ENCODE measurements at places on chromosomes 1 and 21.

- no peak for DNase-seq
Measured at GRCh38 chr1:196324345-196324744, 283.9 kb downstream of the KCNT2 start.

DNA sequence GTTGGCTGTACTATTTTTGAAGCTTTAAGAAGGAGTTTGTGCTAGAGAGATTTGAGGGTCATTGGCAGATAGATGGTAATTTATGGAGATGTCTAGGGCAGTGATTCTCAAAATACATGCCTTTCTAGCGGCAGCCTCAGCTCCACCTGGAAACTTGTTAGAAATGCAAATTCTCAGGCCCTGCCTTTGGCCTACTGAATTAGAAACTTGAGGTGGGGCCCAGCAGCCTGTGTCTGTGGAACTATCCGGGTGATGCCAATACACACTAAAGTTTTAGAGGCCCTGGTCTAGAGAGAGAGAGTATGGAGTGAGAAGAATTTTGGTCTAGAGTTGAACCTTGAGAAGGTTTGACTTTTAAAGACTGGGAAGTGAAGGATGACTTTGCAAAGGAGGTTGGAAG, 82.5 kb downstream of the CDC14A start:
- DNase-seq, result no peak

GRCh38 chr1:66637146-66637545, 103.2 kb downstream of the SGIP1 start:
- no peak for DNase-seq

GRCh38 chr1:118144684-118145083, 40.3 kb downstream of the SPAG17 start:
- no peak for DNase-seq

DNA sequence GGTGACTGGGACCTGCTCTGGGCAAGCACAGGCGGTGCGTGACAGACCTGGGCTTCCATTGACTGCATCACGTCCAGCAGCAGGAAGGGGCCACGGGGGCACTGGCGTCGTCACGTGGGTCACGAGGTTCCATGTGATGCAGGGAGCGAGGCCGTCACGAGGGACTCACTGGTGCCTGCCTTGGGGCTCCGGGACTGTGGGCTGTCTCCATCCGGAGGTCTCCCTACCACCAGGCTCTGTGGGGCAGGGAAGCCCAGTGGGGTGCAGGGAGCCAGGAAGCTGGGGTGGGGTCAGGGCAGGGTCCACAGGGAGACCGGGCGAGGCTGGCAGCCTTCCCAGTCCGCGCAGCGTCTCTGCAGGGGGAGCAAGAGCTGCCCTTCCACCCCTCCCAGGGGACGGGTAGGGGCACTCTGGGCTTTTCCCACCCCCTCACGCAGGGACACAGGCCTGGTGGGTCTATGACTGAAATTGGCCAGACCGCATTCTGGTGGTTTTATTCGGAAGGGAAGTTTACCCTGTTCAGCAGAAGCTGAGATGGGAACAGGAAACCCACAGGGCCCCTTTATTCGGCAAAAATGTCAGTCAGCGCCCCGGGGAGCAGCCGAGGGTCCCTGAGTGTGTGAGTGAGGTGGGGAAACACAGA, 416 bp upstream of the TNFRSF14 start:
- DNase-seq, result peak; percentile 60

DNA sequence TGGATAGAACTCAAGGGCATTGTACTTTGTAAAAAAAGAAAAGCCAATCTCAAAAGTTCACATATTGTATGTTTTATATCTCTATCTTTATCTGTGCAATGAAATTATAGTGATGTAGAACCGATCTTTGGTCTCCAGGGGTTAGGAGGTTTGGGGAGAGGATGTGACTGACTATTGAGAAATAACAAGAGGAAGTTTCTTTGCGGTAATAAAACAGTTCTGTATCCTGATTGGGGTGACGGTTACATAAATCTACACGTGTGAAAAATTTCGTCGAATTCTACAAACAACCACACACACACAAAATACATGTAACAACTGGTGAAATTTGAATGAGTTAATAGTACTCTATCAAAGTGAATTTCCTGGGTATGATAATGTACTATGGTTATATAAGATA, 10.6 kb upstream of the OR2T33 start:
- DNase-seq, result no peak

DNA sequence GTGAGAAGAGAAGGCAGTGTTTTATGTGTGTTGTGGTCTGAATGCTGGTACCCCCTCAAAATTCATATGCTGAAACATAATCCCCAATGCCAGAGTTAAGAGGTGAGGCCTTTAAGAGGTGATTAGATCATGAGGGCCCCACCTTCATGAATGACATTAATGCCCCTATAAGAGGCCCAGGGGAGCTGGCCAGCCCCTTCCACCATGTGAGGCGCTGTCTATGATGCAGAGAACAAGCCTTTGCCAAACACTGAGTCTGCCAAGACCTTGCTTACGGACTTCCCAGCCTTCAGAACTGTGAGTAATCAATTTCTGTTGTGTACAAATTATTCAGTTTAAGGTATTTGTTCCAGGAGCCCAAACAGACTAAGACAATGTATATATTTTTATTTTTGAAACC, 20.2 kb downstream of the CAPZB start:
- DNase-seq, result no peak

- no peak for DNase-seq
Measured at GRCh38 chr1:110581682-110582145, 24.4 kb downstream of the KCNA2 start.

- no peak for DNase-seq
Measured at GRCh38 chr1:79845936-79846335, 839.4 kb upstream of the ADGRL4 start.

DNA sequence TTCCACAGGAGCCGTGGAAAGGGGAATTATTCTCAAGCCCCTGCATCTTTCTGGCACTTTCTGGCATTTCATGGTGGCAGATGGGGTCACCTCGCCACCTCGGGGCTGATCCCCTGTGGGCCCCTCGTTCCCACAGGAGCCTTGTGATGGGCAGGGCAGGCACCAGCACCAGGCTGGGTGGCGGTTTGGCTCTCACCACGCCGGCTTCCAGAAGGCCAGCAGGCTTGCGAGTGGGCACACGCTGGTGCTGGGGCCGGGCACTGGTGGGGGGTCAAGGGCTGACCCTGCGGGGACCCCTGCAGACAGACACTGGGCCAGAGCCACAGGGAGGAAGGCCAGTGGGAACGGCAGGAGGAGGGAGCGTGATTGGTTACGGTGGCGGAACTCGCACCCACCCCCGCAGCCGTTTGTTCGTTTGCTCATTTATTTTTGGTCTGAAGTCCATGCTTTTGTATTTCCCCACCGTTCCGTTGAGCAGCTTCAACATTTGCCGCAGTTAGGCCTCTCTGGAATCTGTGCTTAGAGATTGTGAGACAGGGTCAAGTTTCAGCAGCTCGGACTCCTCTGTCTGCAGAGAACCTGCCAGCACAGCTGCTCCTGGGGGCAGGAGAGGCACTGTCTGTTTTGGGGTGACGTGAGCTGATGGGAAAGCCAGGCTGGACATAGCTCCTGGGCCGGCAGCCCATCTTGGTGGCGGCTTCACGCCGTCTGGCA, 5.3 kb downstream of the COL18A1 start:
- no peak for DNase-seq

GRCh38 chr1:63892632-63893395, 119.0 kb downstream of the ROR1 start:
- DNase-seq, result no peak

GRCh38 chr1:89781494-89782126, 39.2 kb upstream of the LRRC8D start:
- peak; percentile 66 for DNase-seq

- DNase-seq, result no peak
Measured at GRCh38 chr21:17427831-17428483, 84.9 kb upstream of the CXADR start.

DNA sequence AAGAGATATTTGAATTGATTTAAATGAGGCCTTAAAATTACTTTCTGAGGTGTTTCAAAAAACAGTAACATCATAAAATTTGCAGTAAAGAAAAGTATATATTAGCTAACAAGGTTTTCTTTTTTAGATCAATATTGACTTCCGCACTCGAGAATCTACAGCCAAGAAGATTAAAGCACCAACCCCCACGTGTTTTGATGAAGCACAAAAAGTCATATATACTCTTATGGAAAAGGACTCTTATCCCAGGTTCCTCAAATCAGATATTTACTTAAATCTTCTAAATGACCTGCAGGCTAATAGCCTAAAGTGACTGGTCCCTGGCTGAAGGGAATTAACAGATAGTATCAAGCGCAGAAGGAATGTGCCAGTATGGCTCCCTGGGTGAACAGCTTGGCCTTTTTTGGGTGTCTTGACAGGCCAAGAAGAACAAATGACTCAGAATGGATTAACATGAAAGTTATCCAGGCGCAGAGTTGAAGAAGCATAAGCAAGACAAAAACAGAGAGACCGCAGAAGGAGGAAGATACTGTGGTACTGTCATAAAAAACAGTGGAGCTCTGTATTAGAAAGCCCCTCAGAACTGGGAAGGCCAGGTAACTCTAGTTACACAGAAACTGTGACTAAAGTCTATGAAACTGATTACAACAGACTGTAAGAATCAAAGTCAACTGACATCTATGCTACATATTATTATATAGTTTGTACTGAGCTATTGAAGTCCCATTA, 3.6 kb downstream of the RGS1 start:
- DNase-seq, result no peak

- peak; percentile 68 for DNase-seq
Measured at GRCh38 chr1:234980645-234981396, 147.8 kb downstream of the TOMM20 start.

All from stimulated activated CD8-positive, alpha-beta memory T cell treated with anti-CD3 and anti-CD28 coated beads, Interleukin-4, amount 100 ng/mL, for 4 hours (primary cell).